ENCODE measurements at places on chromosomes 7 and 10.

- no peak for DNase-seq
Measured at GRCh38 chr7:128729494-128729893, 9.7 kb upstream of the CALU start.

- DNase-seq, result no peak
Measured at GRCh38 chr7:155868955-155869783, 56.9 kb upstream of the SHH start.

- DNase-seq, result no peak
Measured at GRCh38 chr7:41085244-41085643, 617.6 kb downstream of the INHBA start.

GRCh38 chr10:31819391-31819820 lies 109.2 kb downstream of the ARHGAP12 start:
- DNase-seq, result no peak

- DNase-seq, result no peak
Measured at GRCh38 chr7:16738011-16738688, 15.4 kb upstream of the TSPAN13 start.

DNA sequence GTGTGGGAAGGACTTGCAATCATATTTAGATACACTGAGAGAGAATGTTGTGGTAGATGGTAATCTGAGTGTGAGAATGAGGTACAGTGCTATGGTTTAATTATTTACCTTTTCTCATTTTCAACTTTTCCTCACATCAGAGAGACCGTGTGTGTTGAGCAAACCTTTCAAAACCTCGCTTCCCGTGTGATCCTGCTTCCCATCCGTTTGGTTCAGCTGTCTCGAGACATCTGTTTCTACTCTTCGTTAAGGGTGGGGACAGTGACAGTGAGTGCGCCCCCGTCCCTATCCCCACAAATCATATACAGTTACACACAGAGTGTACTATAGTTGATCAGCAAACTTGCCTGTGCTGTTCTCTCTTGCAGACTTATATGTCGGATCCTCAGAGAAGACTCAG lies 33.0 kb upstream of the NOBOX start:
- no peak for DNase-seq

GRCh38 chr7:91344911-91345310 lies 80.7 kb downstream of the FZD1 start:
- DNase-seq, result no peak

DNA sequence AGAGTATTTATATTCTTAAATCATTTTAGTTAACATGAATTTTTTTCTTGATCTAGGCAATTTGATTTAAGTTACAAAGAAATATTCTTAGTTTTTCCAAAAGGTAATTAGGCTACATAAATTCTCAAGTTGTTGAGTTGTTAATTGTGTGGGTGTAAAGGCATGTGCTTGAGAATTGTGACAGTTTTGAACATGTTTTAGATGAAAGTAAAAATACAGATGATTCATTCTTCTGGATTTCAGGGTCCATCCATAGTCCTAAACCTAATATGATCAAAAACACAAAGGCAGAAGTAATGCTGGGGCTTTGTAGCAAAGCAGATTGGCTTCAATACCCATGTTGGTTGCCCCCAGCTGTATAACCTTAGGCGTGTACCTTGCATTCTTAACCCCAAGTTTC lies 127.9 kb downstream of the CPED1 start:
- no peak for DNase-seq

DNA sequence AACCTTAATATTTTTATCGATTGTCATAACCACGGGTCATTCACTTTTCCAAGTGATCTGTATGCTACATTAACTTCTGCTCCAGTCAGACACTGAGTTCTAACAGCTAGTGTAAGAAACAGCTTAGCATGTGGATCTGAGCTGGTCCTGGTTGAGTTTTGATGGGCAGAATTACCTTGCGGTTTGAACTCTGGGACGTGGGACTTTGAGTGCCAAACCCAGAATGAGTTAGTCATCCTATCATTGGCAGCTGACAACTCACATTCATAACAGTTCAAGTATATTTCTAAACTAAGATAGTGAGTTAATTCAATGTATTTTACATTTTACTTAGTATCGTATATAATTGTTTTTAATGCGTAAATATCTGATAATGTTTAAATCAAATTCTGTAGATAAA lies 43.2 kb downstream of the C7orf33 start:
- DNase-seq, result no peak

GRCh38 chr10:69047111-69047832 lies 40.6 kb upstream of the SRGN start:
- DNase-seq, result no peak

DNA sequence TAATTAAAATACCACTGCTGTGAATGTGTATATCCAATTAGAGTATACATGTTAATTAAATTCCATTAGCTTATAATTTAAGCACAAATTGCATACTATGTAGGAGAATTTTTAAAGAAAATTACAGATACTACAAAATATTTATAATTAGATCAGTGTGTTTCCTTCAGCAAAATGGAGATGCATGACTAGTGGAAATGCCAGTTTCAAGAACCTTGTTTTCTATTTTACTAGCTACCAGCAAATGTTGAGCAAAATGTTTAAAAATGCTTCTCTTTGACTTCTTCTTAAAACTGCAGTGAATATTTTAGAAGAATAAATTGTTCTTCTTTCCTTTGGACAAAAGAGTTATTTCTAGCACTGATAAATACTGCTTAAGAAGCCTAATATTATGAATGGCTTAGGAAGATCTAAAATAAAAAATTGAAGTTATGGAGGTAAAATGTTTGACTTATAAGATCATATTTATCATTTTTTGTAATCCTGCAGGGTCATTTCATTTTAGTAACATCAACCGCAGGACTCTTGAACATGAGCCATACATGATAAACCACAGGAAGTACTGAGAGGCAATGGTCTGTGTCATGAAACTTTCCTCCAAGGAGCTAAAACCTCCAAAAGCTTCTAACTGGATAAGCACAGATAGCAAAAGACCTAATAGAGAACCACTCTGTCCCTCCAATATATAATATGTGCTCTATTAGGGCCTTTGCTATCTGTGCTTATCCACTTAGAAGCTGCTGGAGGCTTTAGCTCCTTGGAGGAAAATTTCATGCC lies 1066.0 kb upstream of the CELF2 start:
- no peak for DNase-seq

DNA sequence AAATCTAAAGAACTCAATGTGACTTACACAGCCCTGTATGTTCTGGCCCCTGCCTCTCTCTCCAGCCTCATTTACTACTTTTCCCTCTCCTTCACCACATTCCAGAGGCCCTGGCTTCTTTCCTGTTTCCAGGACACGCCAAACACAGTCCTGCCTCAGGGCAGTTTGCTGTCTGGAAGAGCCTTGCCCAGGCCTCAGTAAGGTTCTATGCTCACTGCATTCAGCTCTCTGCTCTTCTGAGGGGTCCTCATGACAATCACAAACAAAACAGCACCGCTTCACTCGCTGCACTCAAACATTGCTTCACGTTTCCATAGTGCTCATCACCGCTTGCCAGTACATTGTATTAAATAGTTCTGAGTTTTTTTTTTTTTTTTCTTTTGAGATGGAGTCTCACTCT lies 35.1 kb upstream of the GARS1 start:
- DNase-seq, result no peak

- no peak for DNase-seq
Measured at GRCh38 chr7:148712678-148713329, 14.1 kb downstream of the CUL1 start.

DNA sequence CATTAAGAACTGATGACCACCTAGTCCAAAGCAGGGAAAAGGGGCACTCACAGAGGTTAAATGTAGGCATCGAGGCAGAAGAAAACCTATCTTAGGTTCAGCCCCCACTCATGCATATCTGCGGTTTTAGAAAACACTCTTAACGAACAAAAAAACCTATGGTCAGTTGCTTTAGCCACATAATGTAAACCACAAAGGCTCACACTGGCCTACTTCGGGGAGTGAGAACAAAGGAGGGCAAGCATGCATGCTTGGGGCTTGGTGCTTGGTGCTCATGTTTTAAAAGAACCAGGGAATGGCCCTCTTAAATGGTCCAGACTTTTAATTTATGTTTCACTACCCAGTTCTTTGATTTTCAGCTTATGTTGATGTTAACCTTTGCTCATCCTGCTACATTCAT lies 14.2 kb downstream of the INSYN2A start:
- no peak for DNase-seq

- no peak for DNase-seq
Measured at GRCh38 chr10:77185696-77186095, 451.9 kb downstream of the KCNMA1 start.

DNA sequence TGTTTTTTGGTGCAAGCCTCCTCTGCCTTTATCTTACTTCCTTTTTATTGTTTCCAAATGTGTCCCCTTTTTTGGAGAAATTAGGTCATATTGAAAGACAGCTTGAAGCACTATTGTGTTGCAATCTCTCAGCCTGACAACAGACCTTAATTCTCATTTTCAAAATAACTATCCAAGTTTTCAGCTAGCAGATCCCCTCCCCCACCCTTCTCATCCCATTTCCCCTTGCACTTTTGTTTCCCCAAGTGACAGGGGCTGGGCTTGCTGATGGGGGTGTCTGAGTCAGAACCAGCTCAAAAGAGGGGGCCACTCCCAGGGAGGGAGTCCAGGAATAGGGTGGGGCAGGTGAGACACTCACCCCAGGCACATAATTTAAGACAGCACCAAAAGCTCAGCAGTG lies 75.3 kb downstream of the MKI67 start:
- DNase-seq, result no peak

- no peak for DNase-seq
Measured at GRCh38 chr7:84678841-84679240, 484.3 kb upstream of the SEMA3A start.

GRCh38 chr10:84005403-84005802 lies 133.9 kb upstream of the GHITM start:
- DNase-seq, result no peak

GRCh38 chr7:31695859-31696614 lies 9.0 kb downstream of the PPP1R17 start:
- DNase-seq, result no peak

DNA sequence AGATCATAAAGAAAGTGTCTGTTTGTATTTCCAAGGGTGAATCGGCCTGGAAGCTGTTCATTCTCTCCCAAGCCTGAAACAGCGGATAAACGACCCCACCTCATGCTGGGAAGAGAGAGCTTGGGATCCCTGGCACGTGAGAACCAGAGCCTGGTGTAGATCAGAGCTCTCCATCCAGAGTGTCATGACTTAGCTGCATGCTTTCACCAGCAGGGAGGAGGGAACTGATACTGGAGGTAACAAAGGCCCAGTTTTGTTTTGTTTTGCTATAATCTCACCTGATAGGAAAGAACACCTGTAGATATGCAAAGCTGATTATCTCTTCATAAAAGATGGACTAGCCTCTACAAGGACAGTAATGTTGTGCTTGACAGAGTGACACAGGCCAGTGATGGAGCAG lies 236.6 kb downstream of the POM121L12 start:
- no peak for DNase-seq

DNA sequence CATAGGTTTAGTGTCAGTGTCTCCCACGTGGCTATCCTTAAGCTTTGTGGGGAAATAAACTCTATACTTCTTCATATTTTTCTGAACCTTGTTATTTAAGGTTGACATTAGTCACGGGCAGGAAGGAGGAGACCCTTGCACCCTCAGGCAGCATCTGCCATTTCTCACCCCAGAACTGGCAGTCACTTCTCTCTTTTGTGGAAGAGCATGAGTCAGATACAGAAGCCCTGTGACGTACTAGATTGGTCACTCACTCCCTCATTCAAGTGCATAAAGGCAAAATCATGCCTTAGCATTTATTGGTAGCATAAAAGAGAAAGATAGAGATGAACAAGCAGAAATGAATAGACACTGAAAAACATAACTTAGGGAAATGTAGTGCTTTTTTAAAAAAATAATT lies 206.0 kb upstream of the MDFIC start:
- no peak for DNase-seq

DNA sequence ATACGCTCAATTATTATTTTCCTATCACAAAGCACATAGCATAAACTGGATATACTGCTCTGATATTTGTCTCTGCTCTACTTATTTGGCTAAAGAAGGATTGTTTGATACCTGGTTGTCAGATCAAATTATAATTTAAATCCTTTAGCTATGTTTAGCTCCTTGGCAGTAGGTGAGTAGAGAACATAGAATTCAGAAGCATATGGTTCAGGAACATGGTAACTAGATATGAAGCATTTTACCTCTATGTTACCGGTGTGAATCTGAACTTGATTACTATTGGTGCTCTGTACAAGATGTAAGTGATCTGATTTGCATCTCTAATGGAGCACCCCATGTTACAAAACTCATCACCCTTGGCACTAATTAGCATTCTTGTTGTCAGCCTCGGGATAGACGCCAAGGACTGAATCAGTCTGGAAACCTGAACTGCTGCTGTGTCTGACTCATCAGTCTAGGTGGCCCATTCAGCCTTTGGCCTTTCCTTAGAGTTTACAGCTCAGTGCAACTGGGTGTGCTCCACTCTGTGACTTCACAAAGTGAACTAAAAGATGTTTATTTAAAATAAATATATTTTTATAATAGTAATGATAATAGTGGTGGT lies 12.3 kb upstream of the MYPN start:
- peak; percentile 1 for DNase-seq

DNA sequence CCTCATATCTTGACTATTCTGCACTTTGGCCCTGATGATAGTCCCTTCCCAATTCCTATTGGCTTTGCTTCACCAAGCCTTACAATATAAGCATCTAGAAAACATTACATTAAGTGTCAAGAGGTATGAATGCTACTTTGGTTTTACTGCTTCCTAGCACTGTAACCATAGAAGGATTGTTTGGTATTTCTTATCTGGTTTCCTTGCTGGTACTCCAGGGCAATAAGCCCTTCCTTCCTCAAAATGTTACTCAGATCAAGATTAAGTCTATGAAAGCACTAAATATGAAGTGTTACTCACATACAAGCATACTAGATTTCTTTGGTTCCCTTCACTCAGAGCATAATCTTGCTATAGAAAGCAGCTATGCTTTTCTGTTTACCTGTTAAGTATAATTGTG lies 492.5 kb downstream of the ETV1 start:
- no peak for DNase-seq

DNA sequence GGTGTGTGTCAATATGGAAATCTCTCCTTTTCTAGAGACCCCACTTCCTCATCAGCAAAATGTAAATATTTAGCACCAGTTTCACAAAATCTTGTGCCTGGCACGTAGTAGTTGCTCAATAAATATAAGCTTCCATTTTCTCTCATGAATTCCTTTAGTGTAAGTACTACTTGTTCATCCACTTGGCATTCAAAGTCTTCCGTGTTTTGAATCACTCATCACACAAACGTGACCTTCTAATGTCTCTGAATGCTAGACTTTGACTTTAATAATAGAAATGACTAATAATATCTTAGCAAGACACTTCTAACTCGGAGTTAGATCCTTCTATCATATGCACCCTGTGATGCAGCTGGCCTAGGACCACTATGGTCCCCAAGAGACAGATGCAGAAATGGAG lies 168.7 kb upstream of the ZNF32 start:
- DNase-seq, result no peak

Measured in cerebellar nuclear complex (tissue), 1 donor.